ENCODE measurements at places on chromosomes 3 and 15.

DNA sequence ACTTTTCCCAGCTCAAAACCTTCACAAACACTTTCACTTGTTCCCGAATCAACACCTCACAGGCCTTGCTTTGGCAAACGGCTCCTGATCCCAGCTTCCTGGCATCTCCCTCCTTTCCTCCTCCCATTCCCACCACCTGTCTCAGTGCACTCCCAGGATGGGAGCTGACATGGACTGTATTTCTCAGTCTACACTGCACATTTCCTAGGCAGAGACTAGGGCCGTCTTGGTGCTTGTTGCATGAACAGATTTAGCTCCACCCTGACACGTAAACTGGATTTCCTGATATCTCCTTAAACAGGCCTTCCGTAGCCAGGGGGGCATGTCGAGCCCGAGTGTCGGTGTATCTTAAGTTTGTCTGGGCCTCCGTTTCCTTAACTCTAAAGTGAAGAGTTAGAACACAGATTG is 790 bp upstream of the WHAMM start:
- no peak for DNase-seq

GRCh38 chr15:101492766-101493692 is 3.5 kb upstream of the PCSK6 start:
- no peak for DNase-seq

- no peak for DNase-seq
These were observed 9.5 kb downstream of the BSN start for GRCh38 chr3:49563766-49564165.

GRCh38 chr3:129611812-129612533 is 5.5 kb upstream of the PLXND1 start:
- no peak for DNase-seq

DNA sequence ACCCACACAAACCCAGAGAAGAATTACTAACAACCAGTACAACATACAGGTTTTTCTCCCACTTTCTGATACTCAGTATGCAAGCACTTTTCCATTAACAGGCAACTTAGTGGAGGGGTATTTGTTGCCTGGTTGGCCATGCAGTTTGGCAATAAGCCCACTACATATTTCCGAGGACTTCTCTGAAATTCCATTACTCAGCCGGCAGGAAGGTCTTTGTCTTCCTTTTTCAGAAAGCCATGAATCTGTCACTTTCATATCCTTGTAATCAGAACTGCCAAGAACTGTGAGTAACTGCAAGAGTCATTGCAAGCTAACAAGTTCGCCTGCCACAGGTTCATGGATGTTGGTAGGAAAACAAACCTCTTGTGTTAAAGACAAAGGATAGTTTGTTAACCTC is 422.3 kb upstream of the ROBO1 start:
- DNase-seq, result no peak

GRCh38 chr3:196990601-196991007 is 22.0 kb upstream of the PIGZ start:
- no peak for DNase-seq

DNA sequence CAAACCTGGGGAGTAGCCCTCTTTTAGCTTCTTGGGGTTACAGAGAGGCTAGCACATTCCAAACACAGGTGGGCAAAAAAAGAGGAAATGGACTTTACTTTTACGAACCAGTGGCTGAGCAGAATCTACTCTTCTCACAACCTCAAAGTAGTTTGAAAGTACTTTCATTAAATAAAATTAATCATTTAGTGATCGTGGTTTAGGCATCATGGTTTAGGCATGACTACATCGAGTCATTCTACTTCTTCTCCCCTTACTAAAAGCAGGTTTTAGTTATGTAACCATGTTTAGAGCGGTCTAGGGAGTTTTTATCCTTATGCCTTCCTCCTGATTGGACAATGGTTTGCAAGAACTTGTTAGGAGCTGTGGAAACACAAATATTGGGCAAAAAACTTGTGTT is 2.5 kb upstream of the GREM1 start:
- DNase-seq, result no peak

DNA sequence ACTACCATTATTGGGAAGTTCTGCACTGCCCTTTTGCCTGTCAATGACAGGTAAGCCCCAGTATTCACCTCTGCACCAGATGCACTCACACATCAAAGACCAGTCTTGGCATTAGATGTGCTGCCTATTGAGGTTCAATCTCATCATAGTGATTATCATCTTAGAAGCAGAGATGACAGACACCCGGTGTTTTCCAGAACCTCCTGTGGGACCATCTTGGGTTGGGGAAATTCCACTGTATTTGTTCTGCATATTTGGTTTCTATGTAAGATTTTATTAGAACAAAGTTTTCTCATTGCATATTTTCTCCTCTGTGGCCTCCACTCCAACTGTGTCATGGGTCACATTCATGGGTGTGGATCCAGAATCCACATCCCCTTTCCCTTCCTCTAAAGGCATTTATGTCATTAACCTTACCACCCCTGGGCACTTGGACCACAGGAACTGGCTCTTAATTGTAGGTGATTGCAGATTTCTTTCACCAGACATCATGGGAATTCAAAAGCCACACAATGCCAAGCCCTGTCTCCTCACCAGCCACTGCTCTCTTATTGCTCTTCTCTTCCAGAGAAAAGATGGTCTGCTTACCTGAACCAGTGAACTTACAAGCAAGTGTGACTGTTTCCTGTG is 31.2 kb downstream of the PLA1A start:
- DNase-seq, result no peak

DNA sequence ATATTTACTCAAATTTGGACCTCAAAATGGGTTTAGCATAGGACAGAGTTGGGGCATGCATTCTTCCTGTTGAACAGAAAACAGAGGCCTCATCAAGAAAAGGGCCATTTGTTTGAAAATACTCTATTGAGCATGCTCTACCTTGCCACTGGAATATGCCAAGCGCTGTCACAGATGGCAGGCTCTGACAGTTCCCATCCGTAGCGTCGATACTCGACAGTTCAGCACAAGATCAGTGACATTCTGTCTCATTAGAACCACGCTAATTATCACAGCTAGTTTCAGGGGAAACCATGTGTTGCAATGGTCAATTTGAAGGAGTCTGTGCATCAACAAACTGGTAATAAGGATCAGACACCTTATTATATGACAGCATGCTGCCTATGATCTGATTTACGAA is 54.5 kb downstream of the SATB1 start:
- no peak for DNase-seq

DNA sequence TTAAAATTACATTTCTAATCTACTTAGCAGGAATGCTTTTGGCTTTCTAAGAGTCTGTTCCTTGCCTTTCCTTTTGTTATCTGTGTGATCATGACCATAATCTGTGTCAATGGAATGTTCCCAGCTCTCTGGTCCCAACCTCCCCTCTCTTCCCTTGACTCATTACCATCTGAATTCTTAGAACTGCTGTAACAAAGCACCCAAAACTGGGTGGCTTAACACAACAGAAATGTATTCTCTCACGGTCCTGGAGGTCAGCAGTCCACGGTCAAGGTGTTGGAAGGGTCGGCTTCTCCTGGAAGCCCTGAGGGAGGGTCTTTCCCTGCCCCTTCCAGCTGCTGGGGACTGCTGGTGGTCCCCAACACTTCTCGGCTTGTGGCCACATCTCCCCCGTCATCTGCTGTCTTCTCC is 81.1 kb downstream of the LRRK1 start:
- DNase-seq, result no peak

DNA sequence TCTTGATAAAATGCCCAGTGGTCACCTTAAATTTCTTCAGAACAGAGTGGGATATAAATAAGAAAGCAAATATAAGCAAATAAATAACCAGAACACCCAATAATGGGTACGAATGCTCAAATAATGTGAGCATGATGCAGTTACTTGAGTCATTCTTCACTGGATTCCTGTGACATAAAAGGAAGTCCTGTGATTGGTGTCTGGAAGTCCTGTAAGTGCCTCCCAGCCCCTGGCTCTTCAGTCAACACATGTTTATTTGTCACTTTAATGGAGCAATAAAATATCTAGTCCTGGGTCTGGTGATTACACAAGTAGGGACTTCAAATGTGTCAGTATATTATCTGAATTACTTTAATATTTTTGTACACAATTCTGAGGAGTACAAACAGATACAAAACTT is 30.4 kb downstream of the TMEM212 start:
- DNase-seq, result no peak

- DNase-seq, result no peak
These were observed 86.4 kb downstream of the PCCB start for GRCh38 chr3:136336329-136337100.

DNA sequence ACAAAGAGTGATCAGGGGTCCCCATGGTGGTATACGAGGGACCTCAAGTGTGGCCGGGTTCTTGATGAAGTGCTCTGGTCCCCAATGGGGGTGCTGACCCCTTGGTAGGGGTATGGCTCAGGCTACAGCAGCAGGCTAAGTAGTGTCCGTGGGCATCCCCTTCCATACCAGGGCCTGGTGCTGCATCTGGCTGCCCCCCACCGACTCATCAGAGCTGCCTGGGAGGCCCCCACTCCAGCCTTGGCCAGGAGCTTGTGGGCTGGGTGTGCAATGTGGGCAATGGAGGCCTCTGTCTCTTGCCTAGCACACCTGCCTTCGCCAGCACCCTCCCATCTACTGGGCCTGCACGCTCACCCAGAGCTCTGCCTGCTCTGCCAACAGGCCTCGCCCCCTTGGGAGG is 59.0 kb upstream of the SEC13 start:
- no peak for DNase-seq
